ENCODE measurements at places on chromosomes 3 and 15. TPM values are rescaled to one million over a fixed set of nuclear protein-coding genes. Genes with fewer than 3 reads are reported as not detected.

Gene C3orf49
- total RNA-seq: not detected

Gene HRG
- total RNA-seq: not detected

Gene PP2D1
- total RNA-seq: not detected

Gene OIP5
- 27.7 TPM for total RNA-seq

Gene CLPX
- 19.3 TPM for total RNA-seq

All from mammary microvascular endothelial cell (primary cell).